ENCODE measurements at places on chromosomes 16 and 17.
A peak's percentile ranks its signal among the peaks of the same experiment; 100 is the strongest.

DNA sequence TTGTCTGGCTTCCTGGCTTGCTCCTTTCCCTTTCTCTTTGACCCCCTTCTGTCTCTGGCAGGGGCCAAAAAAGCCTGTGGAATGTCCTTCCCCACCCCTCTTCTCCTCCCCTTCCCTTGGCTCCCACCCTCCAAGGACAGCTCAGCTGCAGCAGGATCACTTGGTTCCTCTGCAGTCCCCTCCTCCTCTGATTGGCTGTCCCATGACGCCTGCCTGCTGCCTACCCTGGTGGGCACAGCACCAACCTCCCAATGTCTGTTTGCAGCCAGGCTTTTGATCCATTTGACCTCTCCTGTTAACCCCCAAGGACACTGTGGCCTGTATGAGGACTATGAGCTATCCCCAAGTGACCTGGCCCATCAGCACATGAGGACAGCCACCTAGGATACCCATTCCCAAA is 14.8 kb upstream of the MTMR4 start:
- no peak for DNase-seq

DNA sequence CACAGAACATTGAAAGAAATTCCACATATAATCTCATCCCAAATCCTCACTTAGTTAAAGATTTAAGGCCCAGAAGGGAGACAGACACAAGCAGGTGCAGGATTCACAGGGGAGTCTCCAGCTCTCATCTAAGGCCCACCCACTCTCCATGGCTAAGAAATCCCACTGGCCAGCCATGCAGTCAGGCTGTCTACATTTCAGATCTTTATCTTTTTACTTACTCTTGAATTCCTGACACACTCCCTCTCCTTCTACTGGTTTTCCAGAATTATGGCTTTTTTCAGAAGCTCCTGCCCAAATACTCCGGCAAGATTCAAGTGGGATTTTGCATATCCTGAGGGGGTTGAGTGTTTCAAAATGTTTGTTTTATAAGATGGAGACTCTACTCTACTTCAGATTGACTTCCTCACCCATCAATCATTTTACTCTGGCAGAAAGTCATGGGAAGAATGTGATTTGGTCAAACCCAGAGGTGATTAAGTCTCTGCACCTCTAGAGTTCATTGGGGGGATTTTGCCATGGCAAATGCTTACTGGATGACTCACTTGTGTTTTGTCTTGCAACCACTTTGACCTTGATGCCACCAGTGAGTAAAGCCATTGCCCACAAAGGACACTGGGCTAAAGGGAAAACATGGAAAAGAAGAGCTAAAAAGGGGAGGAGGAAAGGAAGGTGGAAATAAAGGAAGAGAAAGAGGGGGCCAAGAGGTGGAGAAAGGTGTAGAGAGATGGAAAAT is 688.8 kb upstream of the SALL1 start:
- DNase-seq, result peak; percentile 65

GRCh38 chr16:2092866-2093265 is 42.8 kb downstream of the PKD1 start:
- DNase-seq, result no peak

DNA sequence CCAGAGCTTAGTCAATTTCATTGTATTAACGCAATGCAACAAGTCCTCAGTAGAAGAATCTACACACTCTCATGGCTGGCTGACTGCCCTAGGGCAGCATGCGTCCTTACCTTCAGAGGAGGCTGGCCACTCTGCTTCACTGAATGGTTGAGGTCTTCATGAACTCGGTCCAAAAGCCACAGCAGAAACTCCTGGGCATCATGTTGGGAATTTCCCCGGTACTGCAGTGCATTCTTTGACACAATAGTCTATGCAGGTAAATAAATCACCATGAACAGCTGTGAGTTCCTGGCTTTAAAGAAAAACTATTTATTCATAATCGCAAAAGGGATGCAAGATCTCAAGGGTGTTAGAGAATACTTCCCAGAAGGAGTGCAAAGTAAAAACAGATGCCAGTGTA is 41.3 kb downstream of the USP31 start:
- DNase-seq, result no peak

- DNase-seq, result peak; percentile 96
Observed at GRCh38 chr17:75238684-75239191, 22.7 kb downstream of the GGA3 start.

DNA sequence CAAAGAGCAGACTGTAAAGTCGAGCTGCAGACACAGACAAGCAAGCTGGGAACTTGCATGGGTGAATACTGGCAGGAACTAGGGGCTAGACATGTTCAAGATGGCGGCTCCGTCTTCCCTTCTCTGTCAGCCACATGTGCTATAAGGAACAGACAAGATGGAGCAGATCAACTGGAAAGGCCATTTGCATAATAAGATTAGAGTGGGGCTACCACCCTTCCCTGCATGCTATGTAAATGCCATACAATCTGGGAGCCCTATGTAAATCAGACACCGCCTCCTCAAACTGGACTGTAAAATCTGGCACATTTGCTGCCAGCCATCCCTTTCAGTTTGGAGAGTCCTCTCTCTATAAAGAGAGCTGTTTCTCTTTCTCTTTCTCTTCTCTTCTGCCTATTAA is 640.1 kb upstream of the CDH8 start:
- DNase-seq, result no peak

DNA sequence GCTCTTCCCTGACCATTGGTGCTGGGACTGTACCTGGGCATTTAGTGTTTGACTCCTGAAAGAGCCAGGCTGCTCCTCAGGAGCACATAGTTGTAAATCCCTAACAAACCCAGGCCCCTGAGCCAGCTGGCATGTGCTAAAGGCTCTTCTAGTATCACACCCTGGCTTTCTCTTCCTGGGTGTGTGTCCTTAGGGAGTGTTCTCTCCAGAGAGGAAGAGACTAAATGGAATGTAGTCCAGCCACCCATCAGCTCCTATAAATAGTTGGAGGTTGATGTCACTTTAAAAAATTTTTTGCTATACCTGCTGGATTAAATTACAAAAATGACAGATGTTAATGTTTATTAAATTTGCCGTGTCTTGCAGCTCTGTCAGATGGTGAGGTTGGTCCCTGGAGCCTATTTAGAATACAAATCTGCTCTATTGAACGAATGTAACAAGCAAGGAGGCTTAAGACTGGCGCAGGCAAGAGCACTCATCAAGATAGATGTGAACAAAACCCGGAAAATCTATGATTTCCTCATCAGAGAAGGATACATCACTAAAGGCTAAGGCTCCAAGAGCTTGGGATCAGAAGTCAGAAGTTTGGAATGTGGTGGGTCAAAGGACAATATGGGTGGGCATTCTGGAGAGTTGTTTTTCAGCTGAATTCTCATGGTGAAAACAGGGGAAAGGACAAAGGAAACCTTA is 13.1 kb upstream of the DUSP14 start:
- DNase-seq, result no peak

DNA sequence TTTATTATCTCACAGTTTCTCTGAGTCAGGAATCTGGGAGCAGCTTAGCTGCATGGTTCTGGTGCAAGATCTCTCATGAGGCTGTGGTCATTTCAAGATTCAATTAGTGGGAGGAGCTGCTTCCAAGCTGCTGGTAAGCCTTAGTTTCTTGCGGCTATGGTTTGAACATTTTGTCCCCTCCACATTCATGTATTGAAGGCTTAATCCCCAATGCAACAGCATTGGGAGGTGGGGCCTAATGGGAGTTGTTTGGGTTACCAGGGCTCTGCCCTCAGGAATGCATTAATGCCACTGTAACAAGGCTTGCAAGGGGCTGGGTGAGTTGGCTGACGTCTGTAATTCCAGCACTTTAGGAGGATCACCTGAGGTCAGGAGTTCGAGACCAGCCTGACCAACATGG is 272.9 kb downstream of the UTP18 start:
- DNase-seq, result no peak

- DNase-seq, result no peak
Observed at GRCh38 chr16:78443542-78444364, 344.3 kb downstream of the WWOX start.

DNA sequence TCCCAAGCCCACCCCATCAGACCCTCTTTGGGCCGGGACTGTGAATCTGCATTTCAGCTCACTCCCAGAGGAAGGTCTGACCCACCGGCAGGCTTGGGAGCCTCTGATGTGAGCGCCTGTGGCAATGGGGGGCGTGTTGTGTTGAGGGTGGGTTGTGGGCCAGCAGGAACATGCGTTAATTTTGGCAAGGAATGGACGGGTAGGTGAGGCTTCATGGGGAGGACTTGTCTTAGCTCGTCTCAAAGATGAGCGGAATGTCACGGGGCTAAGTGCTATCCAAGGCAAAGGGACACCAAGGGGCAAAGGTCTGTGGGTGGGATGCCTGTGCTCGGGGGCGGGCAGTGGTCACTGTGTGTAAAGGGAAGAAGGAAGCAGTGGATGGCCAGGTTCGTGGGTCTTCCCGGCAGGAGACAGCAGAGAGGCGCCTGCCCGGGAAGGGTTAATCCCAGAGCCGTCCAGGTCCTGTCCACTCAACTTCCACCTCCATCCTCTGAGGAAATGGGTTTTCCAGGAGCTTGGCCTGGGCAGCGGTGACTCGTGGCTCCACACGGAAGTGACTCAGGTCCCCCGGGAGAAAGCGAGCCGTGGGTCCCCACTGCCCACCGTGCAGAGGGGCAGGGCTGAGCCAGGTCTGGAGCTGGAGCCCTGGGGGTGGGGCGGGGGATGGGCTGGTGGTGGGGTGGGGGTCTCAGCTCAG is 17.4 kb downstream of the ADGRG1 start:
- no peak for DNase-seq

DNA sequence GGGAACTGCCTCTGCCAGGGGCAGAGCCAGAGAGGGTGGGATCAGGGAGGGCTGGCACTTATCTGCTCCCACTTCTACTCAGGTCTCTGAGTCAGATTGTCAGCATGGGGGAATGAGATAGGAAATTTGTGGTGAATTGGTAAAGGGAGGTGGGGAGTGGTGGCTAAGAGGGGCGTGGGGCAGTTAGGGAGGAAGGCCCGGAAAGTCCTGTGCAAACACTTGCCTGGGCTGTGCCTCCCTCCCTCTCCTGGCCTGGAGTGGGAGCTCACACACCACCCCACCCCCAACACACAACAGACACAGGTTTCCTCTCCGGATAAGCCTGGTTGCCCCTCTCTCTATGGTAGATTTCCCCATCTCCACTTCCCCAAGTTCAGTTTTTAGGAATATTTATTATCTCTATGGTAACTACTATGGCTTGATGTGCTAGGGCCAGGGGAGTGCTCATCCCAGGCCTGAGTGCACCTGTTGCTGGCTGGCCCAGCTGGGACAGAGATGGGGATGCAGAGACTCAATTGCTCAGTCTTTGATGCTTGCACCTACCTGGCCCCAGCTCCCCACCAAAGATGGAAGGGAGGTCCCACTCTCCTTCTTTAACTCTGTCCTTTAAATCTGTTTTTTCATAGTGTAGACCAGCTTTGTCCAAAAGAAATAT is 2.7 kb downstream of the SPNS2 start:
- no peak for DNase-seq

- DNase-seq, result no peak
Observed at GRCh38 chr16:80100846-80101451, 439.8 kb upstream of the DYNLRB2 start.

DNA sequence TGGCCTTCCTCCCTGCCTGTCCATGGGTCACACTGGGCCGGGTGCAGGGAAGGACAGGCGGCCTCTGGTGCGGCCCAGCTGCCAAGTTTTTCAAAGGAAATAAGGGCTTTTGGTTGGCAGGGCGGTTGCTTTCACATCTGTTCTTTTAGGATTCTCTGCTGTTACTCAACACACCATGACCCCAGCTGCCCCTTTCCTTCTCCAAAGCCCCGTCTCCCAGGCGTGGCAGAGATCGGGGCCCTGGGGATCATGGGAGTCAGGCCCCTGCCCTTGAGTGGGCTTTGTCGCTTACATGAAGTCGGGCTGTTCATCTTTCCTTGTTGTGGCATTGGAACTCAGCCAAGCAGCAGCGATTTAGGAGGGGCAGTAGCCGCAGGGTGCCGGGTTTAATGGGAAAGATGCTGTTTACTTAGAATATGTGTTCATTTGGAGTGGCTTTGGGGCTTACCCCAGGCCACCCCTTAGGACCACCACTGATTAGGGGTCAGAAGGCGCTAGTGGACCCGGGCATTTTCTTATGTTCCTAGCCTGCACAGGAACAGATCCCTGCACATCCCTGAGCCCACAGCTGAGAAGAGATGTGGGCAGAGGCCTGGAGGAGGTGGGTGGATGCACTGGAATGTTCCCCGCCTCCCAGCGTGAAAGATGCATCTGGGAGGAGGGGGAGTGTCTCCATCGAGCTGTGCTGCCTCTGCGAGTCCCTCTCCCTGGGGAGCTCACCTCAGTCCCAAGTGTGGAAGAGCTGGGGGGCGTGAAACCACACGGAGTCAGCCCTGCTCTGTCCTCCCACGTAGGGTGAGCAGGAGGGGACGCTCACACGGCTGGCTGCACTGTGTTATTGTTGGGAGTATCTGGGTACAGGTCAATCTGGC is 6.8 kb upstream of the ADCY7 start:
- no peak for DNase-seq

GRCh38 chr17:68861602-68862001 is 93.6 kb downstream of the ABCA8 start:
- no peak for DNase-seq

DNA sequence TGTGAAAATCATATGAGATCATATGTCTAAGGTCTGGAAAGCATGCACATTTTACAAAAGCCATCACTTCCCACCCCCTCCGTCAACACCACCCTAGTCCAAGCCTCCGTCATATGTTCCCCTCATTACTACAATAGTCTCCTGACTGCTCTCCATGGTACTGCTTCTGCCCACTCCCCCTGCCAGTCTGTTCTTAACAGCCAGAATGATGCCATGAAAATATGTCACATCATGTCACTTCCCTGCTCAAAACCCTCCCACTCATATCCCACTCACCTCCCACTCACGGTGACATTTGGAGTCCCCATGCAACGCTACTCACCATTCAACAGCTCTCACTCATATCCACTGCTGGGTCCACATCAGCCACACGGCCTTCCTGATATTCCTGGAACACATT is 432.3 kb downstream of the XYLT1 start:
- DNase-seq, result no peak

DNA sequence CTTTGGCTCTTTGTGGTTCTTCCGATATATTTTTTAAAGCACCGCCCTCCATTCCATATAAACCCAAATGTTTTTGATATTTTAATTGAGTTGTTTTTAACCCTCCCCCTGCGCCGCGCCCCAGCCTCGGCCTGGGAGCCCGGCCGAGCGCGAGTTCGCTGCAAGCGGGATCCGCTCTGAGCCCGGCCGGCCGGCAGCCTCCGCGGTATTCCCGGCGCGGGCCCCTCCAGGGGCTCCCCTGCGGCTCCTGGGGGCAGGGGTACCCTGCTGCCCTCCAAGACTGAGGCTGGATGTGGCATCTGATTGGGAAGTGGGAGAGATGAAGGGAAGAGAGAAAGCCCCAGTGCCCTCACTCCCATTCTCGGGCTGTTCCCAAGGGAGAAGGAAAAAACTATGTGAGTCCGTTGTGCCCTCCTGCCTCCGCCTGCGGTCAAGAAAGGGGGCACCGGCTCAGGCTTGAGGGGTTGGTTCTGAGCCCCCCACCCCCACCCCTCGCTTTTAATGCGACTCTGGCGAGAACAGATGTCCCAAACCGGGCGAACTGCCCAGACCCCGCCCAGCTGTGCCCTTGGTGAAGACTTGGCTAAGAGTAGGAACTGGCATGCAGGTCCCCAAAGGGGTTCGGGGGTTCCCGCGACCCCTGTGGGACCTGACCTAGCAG is 8.6 kb downstream of the NEUROD2 start:
- DNase-seq, result no peak

All from A549 (cell line).